GOT3 (cell line): ENCODE measurements at places on chromosomes 2 and 18.

DNA sequence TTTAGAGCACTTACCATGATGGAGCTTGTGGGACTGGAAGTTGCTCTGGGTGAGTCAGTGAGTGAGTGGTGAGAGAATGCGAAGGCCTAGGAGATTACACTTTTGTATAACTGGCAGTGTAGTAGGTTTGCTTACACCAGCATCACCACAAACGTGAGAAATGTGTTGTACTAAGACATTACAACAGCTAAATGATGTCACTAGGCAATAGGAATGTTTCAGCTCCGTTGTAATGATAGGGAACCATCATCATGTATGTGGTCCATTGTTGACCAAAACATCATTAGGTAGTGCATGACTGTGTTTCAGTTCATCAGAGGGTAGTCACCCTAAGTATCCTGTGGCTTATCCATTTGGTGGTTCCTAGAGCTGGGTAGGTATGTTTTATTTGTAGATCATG lies 11.9 kb downstream of the ZNF407 start:
- no peak for DNase-seq

GRCh38 chr2:232876161-232876977 lies 6.3 kb downstream of the SNORC start:
- DNase-seq = no peak

- no peak for DNase-seq
Measured at GRCh38 chr2:100869120-100869519, 49.2 kb downstream of the NPAS2 start.

DNA sequence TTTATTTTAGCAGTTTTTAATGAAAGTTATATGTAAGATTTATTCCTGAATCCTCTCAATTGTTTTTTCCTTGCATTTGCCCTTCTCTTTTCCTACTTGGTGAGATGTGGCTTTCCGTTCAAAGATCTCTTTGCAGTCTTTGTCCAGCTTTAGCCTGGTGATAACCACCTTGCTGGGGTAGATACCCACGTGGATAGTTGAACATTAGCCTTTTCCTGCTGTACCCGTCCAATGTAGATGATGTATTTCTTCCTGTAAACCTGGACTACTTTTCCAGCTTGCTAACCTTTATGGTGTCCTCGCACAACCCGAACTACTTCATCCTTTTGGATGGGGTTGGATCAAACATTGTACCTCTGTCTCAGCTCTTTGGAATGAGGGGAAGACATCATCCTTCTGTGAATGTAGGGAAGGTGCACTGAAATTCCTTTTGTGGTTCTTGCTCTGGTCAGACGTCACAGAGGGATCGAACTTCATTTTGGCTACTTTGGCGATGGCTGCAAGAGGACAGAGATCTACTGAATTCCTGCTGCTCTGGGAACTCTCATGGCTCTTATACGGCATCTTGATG lies 293.2 kb upstream of the EPAS1 start:
- DNase-seq = no peak

DNA sequence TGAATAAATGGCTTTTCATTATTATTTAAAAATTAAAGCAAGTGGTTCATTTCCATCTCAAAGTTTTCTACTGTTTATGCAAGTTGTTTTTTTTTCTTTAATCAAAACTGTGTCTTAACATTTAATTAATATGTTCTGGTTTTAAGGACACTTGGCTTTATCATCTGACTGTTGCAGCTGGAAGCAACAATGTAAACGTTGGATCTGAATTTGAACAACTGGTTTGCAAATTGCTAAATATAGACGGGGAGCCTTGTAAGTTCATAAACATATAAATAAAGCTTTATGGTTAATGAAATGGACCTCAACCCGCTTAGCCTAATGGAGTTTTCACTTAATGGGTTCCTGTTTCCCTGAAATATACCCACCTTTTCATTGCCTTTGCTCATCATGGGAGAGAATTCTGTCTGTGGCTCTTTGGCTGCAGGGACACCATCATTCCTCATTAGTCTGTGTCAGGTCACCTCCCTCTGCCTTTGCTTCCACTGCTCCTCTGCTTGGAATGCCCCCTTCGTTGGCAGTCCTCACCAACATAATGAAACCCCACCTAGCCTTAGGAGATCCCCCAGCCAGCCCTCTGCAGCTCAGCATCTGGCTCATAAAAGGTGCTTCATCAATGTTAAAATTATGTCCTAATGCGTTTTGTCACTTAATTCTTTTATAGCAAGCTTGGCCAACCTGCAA lies 44.2 kb upstream of the DYNC2LI1 start:
- no peak for DNase-seq

DNA sequence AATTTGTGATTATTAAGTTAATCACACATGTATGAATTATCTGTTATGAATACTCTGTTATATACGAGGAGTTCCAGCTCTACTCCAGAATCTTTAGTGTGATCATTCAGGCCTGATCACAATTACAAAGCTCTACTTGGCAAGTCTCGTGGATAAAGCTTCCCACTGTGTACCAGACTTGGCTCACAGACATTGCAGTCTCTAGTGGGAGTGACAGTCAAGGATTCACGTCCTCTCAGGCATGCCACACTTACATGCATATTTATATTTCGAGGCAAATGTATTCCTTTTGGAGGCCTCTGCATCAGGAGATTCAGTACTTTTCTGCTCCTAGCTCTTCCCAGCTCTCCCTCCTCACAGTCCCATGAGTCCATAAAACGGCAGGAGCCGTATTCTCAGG lies 403.4 kb upstream of the CDH7 start:
- no peak for DNase-seq

DNA sequence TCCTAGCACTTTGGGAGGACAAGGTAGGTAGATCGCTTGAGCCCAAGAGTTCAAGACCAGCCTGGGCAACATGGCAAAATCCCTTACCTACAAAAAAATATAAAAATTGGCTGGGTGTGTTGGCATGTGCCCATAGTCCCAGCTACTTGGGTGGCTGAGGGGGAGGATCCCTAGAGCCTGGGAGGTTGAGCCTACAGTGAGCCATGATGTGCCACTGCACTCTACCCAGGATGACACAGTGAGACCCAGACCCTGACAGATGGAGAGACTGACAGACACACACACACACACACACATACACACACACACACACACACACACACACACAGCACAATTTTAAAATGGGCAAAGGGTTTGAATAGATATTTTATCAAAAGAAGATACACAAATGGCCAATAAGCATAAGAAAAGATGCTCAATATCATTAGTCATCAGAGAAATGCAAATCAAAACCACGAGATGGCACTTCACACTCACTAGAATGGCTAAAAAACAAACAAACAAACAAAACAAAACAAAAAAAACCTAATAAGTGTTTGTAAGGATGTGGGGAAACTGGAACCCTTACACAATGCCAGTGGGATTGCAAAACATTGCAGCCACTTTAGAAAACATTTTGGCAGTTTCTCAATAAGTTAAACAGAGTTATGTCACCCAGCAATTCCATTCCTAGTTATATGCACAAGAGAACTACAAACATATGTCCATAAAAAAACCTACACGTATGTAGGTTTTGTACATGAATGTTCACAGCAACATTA lies 42.3 kb downstream of the BAZ2B start:
- no peak for DNase-seq

DNA sequence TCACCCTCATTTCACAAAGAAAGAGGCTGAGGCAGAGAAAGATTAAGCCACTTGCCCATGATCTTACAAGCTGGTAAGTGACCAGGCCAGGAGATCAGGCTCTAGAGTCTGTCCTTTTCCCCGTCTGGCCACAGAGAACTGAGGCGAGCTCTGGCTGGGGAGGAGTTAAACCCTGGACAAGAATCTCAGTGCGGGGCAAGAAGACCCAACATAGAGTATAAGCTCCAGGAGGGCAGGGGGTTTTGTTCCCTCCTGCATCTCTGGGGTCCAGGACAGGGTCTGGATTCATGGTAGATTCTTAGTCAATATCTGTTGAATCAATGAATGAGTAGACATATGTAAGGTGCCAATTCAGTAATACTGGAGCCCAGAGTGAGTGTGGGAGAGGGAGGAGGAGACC lies 12.9 kb upstream of the INPP5D start:
- DNase-seq = no peak

DNA sequence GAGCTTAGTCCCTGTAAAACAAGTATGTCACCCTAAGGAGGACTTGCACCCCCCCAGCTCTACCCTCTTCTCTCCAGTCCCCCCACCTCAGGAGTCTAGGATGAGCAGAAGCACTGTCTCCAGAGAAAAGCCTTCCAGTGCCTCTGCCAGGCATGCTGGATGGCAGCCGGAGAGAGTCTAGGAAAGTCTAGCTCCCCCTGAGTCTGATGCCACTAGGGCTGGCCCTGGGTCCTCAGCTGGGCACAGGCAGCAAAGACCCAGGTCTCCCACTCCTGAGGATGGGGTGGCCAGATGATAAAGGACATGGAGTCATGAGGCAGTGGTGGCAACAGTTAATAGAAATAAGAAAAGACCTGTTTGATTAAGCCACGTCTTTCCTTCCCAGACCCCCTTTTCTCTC lies 225.6 kb downstream of the CYP26B1 start:
- DNase-seq = no peak

- no peak for DNase-seq
Measured at GRCh38 chr18:57432751-57433400, 2.3 kb upstream of the ONECUT2 start.
